Astrocyte (in vitro differentiated cells and primary cell): ENCODE measurements at places on chromosomes 6 and 20. TPM values are rescaled to one million over a fixed set of nuclear protein-coding genes. Genes with fewer than 3 reads are reported as not detected.

SLX4IP gene
- total RNA-seq, result 4.7 and 5.3 TPM in 2 replicates

NNAT gene
- 3.1 and 3.6 TPM in 2 replicates for total RNA-seq

NKX2-4 gene
- total RNA-seq, result not detected in 2 replicates

ARMH2 gene
- total RNA-seq, result not detected in 2 replicates

CCDC170 gene
- total RNA-seq, result 0.10 and 0.14 TPM in 2 replicates

FAM209B gene
- 0.60 TPM in 1 of 2 replicates, not detected in the other for total RNA-seq

KDM1B gene
- total RNA-seq, result 16.5 and 19.0 TPM in 2 replicates
